Activated CD8-positive, alpha-beta T cell treated with anti-CD3 and anti-CD28 coated beads, Interleukin-2, amount 10 ng/mL, durations not matched to agents 7 days and 5 days (primary cell): ENCODE measurements at places on chromosomes 11 and 22. TPM values are rescaled to one million over a fixed set of nuclear protein-coding genes. Genes with fewer than 3 reads are reported as not detected.

EHF gene
- total RNA-seq, result not detected

UBQLNL gene
- 0.23 TPM for total RNA-seq

- H3K4me1 ChIP-seq, result no peaks in the 10 kb centered on the region
- H3K27me3 ChIP-seq, result no peaks in the 10 kb centered on the region
- H3K36me3 ChIP-seq, result peaks cover 2% of the 10 kb centered on the region
- no peak overlapping the region for H3K4me3 ChIP-seq
- no peak for DNase-seq
These were observed 12.3 kb upstream of the CYP2D6 start for GRCh38 chr22:42142771-42143461.

DNA sequence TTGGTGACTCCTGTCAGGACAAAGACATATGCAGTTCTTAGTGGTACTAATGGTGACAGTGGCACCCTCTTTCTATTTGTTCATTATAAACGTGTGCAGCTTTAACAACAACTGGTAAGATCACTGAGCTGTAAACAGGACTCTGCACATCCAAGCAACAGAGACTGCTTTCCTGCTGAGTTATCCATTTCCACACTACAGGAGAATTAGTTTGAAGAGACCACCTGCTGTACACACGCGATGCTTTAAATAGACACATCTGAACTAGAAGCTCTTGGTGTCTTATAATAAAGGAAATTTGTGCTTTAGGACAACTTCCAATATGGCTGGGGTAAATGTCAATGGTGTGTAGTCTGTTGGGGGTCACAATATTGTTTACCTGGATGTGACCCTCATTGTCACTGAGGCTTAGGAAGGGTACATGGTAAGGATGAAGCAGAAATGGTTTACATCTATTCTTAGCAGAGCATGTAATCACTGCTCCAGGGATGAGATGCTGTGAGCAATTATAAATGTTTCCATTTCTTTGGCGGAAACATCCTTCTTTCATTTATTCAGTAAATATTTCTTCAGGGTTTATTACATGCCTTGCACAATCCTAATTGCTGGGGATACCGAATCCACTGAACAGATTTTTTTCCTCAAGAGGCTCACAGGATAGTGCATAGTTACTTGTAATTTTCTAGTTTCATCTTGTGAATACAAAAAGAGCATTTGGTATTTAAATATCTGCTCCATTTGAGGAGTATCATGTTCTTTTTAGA, 354.0 kb upstream of the CCDC90B start:
- no peaks in the 10 kb centered on the region for H3K4me1 ChIP-seq
- no peaks in the 10 kb centered on the region for H3K36me3 ChIP-seq
- no peak overlapping the region for H3K27ac ChIP-seq

GRCh38 chr11:102467080-102467708, 14.6 kb upstream of the TMEM123 start:
- H3K4me1 ChIP-seq, result peaks cover 85% of the 10 kb centered on the region
- no peak overlapping the region for H3K4me3 ChIP-seq
- DNase-seq, result no peak
- H3K27me3 ChIP-seq, result no peaks in the 10 kb centered on the region

- H3K27me3 ChIP-seq, result peaks cover 10% of the 10 kb centered on the region
- no peak for DNase-seq
- no peak overlapping the region for H3K27ac ChIP-seq
- no peak overlapping the region for H3K4me3 ChIP-seq
- H3K4me1 ChIP-seq, result no peaks in the 10 kb centered on the region
These were observed 34.3 kb downstream of the TSPAN18 start for GRCh38 chr11:44760917-44761550.

GRCh38 chr11:117933930-117934329, 4.7 kb upstream of the TMPRSS13 start:
- H3K27me3 ChIP-seq, result no peaks in the 10 kb centered on the region
- peak overlapping the region; percentile 68 for H3K27ac ChIP-seq
- H3K4me1 ChIP-seq, result peaks cover 77% of the 10 kb centered on the region

DNA sequence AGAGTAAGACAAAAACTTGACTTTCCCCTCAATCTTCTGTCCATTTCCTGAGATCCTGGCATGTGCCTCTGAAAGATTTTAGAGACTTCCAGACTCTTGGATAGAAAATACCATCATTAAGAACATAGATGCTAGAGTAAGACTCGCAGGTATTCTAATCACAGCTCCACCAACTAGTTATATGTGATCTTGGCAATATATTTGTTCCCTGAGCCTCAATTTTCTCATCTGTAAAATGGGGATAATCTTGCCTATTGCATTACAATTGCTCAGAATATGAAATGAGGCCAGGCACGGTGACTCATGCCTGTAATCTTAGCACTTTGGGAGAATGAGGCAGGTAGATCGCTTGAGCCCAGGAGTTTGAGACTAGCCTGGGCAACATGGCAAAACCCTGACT, 10.7 kb downstream of the RHOG start:
- H3K27me3 ChIP-seq, result no peaks in the 10 kb centered on the region
- peaks cover 70% of the 10 kb centered on the region for H3K4me1 ChIP-seq
- no peak overlapping the region for H3K27ac ChIP-seq
- peaks cover 83% of the 10 kb centered on the region for H3K36me3 ChIP-seq
